Nucleus accumbens (tissue), 56 donors: ENCODE measurements at places on chromosomes 3 and 15.

DNA sequence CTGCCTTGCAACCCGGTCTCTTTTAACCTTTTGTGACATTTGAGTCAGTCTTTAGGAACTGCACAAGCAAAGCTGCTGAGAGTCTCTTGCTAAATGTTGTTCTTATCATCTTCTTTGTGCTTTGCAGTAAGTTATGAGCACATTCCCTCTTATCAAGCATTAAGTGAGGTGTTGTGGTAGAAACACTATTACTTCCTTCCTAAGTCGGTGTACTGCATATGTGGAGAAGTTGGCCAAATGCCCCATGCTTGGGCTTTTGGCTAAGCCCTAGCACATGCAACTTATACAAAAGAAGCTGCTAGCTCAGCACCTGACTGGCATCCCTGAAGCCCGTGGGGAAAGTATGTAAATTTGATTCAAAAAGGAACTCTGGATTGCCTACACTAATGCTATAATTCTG is 136.5 kb upstream of the RBMS3 start:
- DNase-seq = no peak

DNA sequence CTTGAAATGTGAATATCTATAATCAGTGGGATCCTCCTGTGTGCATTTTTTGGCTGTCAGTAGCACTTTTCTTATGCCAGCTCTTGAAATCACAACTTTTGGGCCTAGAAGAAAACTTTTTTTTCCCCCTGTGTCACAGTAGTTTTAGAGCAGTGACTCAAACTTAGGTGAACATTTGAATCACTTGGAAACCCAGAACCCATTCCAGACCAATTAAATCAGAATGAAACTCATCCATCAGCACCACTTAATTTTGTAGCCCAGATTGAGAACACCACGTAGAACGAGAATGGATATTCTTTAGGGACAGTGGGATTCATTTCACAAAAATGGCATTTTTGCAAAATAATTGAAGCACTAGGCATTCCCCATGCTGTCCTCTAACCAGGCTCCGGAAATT is 224.8 kb upstream of the NANOGP8 start:
- DNase-seq = no peak

GRCh38 chr15:20671675-20672074 is 130.1 kb upstream of the GOLGA6L6 start:
- DNase-seq = no peak

DNA sequence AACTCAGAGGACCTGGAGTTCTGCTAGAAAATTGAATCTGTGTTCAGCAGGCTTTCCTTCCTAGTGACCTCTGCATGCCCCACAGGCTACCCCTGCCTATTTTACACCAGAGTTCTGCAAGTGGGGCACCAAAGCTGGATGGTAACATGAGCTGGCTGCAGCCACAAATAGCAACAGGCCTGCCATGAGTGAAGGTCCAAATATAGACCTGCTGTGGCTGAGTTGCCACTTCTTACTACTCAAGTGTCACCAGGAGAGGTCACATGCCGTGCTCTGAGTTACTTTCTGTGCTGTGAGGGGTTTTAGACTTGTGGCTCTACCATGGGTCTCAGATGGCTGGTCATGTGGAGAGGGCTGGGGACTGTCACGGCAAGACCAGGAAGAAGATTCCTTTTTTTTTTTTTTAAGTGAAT is at the start of gene FSD2:
FSD2 (minus strand) TSS at position 76 of the 413 bp plus-strand sequence. CDS start 18,679 bp downstream, outside the sequence.
- no peak for DNase-seq

DNA sequence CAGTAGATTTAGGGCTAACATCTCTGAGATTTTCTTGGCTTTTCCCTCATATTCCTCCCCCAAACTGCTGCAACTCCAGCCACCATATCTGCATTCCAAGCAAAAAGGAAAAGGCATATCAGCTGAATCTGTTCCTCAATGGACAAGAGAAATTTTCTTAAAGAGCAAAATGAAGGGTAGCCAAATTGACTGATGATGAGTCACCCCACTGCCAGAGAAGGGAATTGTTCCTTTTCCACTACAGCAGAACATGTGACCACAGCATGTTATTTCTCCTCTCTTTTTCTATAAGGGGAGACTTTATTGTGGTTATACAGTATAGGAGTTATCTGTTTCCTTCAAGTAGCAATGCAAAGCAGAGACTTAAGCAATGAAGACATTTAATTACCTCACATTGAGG is 172.5 kb downstream of the MTHFS start:
- no peak for DNase-seq

DNA sequence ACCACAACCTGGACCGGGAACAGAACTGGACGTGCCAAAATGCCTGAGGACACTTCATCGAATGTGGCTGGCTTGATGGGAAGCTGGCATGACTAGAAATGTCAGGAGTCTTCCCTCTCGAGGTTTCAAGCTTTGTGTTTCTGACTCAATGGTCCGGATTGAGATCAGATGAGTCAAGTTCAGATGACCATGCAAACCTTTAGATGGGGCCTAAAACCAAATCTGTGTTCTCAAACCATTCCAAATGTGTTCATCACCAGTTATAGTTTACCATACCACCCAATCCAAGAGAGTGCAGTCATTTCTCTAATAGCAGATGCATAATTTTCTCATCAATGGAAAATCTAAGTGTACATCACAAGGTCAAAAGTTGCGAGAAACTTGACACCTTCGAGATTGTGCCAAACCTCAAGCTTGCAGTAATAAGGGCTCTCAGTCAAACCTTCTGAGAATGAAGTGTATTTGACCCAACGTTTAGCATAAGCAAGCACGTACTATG is 369.1 kb downstream of the RORA start:
- no peak for DNase-seq
